Body of pancreas (tissue), 4 donors: ENCODE measurements at places on chromosomes 3 and 15. TPM values are rescaled to one million over a fixed set of nuclear protein-coding genes. Genes with fewer than 3 reads are reported as not detected.

The FBLN2 gene
- 18.9 TPM for total RNA-seq

DNA sequence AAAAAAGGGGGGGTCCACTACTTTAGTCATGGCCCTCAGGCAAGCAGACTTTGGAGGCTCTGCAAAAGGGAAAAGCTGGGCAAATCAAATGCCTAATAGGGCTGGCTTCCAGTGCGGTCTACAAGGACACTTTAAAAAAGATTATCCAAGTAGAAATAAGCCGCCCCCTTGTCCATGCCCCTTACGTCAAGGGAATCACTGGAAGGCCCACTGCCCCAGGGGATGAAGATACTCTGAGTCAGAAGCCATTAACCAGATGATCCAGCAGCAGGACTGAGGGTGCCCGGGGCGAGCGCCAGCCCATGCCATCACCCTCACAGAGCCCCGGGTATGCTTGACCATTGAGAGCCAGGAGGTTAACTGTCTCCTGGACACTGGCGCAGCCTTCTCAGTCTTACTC lies 15.3 kb downstream of the ZMAT3 start:
- H3K27me3 ChIP-seq = no peaks in the 10 kb centered on the region
- H3K4me1 ChIP-seq = no peaks in the 10 kb centered on the region
- no peak overlapping the region for H3K4me3 ChIP-seq
- H3K36me3 ChIP-seq = no peaks in the 10 kb centered on the region
- DNase-seq = no peak

The IMPG2 gene
- total RNA-seq = 0.33 TPM

DNA sequence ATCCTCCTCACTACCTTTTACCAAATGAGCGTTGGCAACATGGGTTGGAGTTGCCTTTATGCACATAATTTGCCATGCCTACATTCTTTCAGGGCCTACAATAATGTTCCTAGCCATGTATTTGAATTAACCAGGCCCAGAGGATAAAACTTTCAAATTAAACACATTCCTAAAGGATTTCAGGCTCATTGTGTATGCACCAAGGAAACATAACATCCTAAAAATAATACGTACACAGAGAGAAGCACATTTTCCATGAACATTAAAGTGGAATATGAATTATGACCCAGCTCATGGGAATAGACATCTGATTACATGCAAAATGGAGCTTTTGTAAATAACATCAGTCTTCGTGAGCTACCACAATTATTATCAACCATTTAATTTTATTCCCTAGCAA lies 203.3 kb downstream of the RORA start:
- no peaks in the 10 kb centered on the region for H3K4me1 ChIP-seq
- no peak overlapping the region for H3K27ac ChIP-seq
- DNase-seq = no peak
- no peak overlapping the region for H3K4me3 ChIP-seq
- H3K36me3 ChIP-seq = no peaks in the 10 kb centered on the region

DNA sequence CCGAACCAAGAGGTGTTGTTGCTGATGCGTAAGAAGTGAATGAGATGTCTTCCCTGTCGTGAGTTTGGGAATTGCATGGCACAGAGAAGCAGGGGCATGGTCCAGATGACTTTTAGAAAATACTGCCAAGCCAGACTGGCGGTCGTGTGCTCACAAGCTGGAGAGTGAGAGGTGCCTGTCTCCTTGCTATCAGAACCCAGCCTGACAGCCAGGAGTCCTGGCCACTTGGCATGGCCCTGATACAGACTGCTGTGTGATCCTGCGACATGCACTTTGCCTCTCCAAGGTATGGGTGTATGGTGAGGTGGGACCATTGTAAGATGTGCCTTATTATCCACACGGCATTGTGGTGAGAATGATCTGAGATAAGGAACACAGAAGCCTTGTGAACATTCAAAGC lies 93.0 kb downstream of the SMAD3 start:
- peaks cover 11% of the 10 kb centered on the region for H3K4me1 ChIP-seq
- no peak overlapping the region for H3K27ac ChIP-seq
- no peaks in the 10 kb centered on the region for H3K36me3 ChIP-seq
- no peak overlapping the region for H3K4me3 ChIP-seq

GRCh38 chr15:64485796-64486195 lies 25.4 kb downstream of the ZNF609 start:
- no peak for DNase-seq
- H3K4me3 ChIP-seq = no peak overlapping the region
- peaks cover 23% of the 10 kb centered on the region for H3K4me1 ChIP-seq
- no peaks in the 10 kb centered on the region for H3K27me3 ChIP-seq
- no peaks in the 10 kb centered on the region for H3K36me3 ChIP-seq
- no peak overlapping the region for H3K27ac ChIP-seq

GRCh38 chr15:70602281-70602680 lies 161.1 kb downstream of the UACA start:
- no peak overlapping the region for H3K4me3 ChIP-seq
- no peaks in the 10 kb centered on the region for H3K27me3 ChIP-seq
- H3K4me1 ChIP-seq = peaks cover 11% of the 10 kb centered on the region
- H3K27ac ChIP-seq = no peak overlapping the region
- H3K36me3 ChIP-seq = no peaks in the 10 kb centered on the region

GRCh38 chr15:38589502-38589901 lies 24.9 kb upstream of the RASGRP1 start:
- H3K27me3 ChIP-seq = no peaks in the 10 kb centered on the region
- no peak for DNase-seq
- no peaks in the 10 kb centered on the region for H3K36me3 ChIP-seq
- no peak overlapping the region for H3K27ac ChIP-seq
- H3K4me1 ChIP-seq = no peaks in the 10 kb centered on the region

The SERINC4 gene
- total RNA-seq = not detected

The DNAJB11 gene
- 38.9 TPM for total RNA-seq

The PPP1R14D gene
- total RNA-seq = not detected

DNA sequence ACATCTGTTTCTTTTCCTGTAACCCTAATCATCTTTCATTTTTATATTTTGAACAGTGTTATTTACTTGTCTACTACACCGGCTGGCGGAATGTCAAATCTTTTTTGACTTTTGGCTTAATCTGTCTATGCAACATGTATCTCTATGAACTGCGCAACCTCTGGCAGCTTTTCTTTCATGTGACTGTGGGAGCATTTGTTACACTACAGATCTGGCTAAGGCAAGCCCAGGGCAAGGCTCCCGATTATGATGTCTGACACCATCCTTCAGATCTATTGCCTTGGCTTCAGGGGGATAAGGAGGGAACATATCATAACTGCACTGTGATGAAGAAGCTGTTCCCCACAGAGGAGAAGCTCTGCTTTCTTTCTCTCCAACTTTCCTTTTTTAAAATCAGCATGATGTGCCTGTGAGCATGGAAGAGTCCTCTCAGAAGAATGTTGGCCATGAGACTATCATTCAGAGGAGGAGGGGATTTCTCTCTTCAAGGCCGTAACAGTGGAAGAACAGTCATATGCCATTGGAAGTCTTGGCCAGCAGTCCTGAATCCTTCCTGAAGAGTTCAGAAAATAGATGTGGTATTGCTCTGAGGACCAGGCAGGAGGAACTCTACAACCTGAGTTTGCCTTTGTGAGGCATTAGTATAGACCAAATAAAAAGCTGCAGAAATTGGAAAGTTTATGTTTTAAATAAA lies 69.9 kb downstream of the SEC22A start:
- H3K27ac ChIP-seq = peak overlapping the region; percentile 30
- peaks cover 14% of the 10 kb centered on the region for H3K4me1 ChIP-seq
- peaks cover 2% of the 10 kb centered on the region for H3K36me3 ChIP-seq
- no peak overlapping the region for H3K4me3 ChIP-seq
- no peak for DNase-seq

The GABRB3 gene
- 7.3 TPM for total RNA-seq

The IGDCC3 gene
- total RNA-seq = not detected

- no peak for DNase-seq
- no peak overlapping the region for H3K4me3 ChIP-seq
- H3K27ac ChIP-seq = no peak overlapping the region
- H3K4me1 ChIP-seq = no peaks in the 10 kb centered on the region
- H3K27me3 ChIP-seq = no peaks in the 10 kb centered on the region
- H3K36me3 ChIP-seq = no peaks in the 10 kb centered on the region
Measured at GRCh38 chr3:51735039-51735438, 28.2 kb downstream of the GRM2 start.

The SPINK8 gene
- total RNA-seq = not detected

DNA sequence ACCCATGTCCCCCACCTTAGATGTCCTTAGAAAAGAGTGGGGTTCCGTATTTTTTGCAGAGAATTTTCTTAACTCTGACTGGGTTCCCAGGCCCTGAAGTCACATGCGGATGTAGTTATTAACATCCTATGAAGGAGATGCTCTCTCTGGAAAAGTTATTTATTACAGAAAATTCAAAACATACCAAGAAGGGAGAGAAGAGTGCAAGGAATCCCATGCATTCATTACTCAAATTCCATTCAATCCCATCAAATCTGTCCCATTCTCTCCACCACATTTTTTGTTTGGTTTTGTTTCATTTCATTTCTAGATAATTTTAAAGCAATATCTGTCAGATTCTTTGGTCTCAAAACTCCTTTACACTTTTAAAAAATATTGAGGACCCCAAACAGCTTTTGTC lies 34.3 kb upstream of the ANKRD34C start:
- no peak overlapping the region for H3K27ac ChIP-seq
- H3K27me3 ChIP-seq = no peaks in the 10 kb centered on the region
- DNase-seq = no peak
- H3K4me3 ChIP-seq = no peak overlapping the region
- H3K4me1 ChIP-seq = no peaks in the 10 kb centered on the region
- H3K36me3 ChIP-seq = no peaks in the 10 kb centered on the region

The ARHGAP11A gene
- total RNA-seq = 1.6 TPM

The MB21D2 gene
- 0.66 TPM for total RNA-seq

DNA sequence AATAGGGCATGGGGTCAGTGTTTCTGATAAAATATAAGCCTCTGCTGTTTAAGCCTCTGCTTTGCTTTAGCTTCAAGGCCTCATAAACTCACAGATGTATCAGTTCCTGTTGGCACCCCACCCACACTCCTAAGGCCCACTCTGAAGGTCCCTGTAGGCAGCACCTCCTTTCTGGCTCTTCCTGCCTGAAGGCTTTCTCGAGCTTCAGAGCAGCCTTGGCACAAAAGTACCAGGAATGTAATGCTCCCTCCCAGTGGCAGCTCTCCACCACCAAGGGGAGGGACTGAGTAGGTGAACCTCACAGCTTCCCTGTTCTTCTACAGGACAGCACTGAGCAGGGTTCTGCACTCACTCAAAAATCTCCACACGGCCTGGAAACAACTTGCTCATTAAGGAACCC lies 102.2 kb downstream of the ABHD5 start:
- peak overlapping the region; percentile 28 for H3K27ac ChIP-seq
- H3K4me1 ChIP-seq = peaks cover 5% of the 10 kb centered on the region
- no peak overlapping the region for H3K4me3 ChIP-seq
- H3K36me3 ChIP-seq = no peaks in the 10 kb centered on the region
- H3K27me3 ChIP-seq = no peaks in the 10 kb centered on the region
